SJSA1 (cell line): ENCODE measurements at places on chromosomes 1 and 21.

DNA sequence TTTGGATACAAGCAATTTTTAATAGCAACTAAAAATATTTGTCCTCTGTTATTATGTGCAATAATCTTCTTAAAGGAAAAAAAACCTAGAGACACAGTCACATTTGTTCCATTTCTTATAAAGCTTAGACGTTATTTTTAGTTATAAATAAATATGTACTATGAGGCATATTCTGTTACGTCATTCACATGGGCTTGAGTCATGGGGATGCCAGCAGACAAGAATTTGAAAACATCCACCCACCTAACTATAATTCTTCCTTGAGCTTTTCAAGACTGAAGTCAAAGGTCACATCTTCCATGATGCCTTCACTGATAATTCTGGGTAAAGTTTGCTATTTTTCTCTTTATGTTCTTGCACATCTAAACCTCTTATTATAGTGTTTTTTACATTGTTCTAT is 268.8 kb downstream of the KCTD3 start:
- no peak for DNase-seq

GRCh38 chr1:89358287-89358893 is 5.5 kb upstream of the GBP6 start:
- peak; percentile 47 for DNase-seq

GRCh38 chr1:111142356-111142975 is 2.4 kb downstream of the CEPT1 start:
- DNase-seq: no peak

- DNase-seq: no peak
Observed at GRCh38 chr1:160834945-160835565, 27.6 kb downstream of the CD244 start.

DNA sequence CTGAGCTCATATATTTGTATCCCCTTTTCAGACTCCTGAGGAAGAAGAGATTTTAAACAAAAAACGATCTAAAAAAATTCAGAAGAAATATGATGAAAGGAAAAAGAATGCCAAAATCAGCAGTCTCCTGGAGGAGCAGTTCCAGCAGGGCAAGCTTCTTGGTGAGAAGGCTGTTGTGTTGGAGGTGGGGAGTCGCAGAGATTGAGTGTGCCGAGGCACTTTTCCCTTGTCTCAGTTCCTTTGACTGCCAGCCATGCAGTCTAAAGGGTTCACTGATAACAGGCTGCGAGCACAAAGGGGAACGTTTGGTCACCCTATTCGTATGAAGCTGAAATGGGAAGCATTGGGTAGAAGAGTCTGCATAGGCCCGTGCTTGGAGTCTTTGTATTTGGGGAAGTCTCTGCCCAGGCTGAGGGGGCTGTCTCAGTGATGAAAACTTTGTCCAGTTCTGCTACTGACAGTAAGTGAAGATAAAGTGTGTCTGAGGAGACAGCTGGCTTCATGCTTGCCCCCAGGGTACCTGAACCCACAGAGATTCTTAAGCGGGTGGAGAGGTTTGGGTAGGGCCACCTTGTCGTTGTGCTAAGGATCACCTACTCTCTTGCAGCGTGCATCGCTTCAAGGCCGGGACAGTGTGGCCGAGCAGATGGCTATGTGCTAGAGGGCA is 2.8 kb downstream of the RPS8 start:
- DNase-seq: no peak

GRCh38 chr1:109687641-109688499 is at the start of gene GSTM1:
TSS of gene GSTM1 (plus strand) at chr1:109687817. CDS start at chr1:109687874, 57 bp downstream.
- DNase-seq: peak; percentile 75

DNA sequence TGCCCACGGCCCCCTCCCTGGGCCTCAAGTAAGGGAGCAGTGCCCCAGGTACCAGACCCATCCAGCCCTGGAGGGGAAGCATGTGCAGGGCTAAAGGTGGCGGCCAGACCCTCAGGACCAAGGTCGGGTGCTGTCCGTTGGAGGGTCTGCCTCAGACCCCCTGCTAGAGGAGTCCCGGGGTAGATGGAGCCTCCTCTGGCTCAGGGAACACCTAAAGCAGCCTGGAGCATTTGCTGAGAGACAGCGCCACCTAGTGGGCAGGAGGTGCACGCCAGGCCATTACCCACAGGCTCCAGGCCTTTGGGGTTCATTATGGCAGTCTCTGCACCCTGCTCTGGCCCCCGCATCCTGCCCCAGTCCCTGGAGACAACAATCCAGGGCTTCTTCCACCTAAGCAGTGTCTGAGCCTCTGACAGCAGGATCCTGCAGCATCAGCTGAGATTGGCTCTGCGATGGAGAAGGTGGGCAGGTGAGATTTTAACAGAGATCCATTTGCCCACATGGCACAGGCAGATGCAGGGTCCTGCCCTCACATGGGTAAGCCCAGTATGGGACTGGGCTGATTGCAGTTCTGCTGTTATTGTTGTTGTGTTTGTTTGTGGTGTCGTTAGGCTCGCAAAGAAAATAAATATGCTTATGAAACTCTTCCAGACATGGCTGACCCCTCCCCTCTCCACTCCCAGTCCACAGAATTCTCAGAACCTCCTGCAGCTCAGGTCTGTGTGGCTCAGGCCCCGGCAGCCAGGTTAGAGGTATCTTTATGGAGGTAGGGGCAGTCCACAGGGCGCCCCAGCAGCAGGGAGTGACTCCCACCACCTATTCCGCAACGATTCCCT is 42.4 kb downstream of the CTNNBIP1 start:
- DNase-seq: peak; percentile 59

DNA sequence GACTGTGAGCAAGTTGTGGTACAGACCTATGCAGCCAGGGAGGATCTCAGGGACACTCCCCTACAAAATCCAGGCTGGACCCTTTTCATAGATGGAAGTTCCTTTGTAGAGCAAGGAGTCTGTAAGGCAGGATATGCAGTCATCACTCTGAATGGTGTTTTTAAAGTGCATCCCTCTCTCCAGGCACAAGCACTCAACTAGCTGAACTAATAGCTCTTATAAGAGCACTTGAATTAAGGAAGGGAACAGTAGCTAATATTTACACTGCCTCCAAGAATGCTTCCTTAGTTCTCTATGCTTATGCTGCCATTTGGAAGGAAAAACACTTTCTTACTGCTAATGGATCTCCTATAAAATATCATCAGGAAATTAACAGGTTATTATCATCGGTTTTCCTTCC is 27.0 kb upstream of the SMYD3 start:
- no peak for DNase-seq

DNA sequence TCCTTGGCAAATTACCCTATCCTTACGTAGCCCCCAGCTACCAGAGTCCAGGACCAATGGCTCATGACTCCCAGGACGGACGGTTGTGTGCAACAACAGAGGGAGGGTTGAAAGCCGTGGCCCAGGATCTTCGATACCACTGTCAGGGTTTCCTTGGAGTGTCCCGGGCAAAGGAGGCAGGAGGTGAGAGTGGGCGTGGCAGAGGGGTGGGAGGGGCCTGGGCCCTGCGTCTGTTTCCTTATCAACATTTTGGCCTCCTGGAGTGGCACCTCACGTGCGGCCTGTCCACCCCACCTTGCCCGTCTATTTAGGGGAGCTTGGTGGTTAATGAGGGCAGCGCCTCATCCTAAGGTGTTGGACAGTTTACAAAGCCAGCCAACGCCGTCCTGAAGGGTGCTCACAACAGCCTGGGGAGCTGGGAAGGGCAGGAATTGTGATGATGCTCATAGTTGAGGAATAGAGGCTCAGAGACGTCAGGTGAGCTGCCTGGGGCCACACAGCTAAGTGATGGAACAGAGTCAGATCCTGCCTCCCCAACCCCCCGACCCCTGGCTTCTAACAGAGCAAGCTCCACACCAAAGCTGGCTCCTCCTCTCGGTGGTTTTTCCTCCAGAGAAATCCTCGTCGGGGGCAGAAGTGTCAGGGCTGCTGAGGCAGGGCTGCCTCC is 17.4 kb upstream of the ARHGEF10L start:
- no peak for DNase-seq

- DNase-seq: no peak
Observed at GRCh38 chr21:37509802-37510393, 143.3 kb downstream of the DYRK1A start.

- DNase-seq: no peak
Observed at GRCh38 chr1:37410815-37411214, 63.6 kb upstream of the ZC3H12A start.

DNA sequence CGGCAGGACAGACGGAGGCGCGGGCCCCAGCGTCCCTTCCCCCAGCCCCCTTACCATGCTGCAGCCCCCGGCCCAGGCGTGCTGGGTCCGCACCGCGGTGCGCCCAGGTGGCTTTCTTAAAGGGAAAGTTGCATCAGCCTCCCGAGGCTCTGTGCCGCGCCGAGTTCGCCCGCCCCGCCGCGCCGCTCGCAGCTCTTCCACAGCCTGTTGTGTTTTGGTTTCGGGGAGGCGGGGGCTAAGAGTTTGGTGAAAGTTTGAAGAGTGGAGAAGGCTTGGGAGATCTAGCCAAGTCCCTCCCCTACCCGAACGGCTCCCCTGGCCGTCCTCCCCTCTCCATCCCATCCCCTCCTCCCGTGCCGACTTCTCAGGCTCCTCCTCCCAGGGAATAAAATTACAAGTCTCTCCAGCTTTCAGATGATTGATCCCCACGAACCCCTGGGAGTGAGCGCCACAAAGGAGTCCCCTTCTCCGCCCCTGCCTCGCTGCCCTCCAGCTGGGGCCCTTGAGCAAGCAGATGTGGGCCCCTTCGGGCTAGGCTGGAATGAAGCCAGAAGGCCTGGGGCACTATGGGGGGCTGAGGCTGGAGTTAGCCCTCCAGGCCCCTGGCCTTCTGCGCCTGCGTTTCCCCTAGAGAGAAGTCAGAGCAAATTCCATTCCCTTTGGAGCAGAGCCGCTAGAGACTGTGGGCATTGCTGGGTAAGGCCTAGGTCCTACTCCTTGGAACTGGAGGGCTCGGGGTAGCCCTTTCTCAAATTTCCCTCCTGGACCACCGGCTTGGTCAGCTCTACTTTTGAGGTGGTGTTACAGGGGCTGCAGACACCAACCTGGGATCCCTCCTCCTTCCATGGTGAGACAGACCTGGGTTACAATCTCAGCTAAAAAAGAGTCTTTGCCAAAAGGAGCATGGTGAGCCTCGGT is at the start of gene SLC6A9:
SLC6A9 (minus strand) TSS at position 211 of the 918 bp plus-strand sequence. CDS start 7,185 bp downstream, outside the sequence.
- no peak for DNase-seq

- no peak for DNase-seq
Observed at GRCh38 chr1:17581389-17582123, 42.1 kb downstream of the ARHGEF10L start.

DNA sequence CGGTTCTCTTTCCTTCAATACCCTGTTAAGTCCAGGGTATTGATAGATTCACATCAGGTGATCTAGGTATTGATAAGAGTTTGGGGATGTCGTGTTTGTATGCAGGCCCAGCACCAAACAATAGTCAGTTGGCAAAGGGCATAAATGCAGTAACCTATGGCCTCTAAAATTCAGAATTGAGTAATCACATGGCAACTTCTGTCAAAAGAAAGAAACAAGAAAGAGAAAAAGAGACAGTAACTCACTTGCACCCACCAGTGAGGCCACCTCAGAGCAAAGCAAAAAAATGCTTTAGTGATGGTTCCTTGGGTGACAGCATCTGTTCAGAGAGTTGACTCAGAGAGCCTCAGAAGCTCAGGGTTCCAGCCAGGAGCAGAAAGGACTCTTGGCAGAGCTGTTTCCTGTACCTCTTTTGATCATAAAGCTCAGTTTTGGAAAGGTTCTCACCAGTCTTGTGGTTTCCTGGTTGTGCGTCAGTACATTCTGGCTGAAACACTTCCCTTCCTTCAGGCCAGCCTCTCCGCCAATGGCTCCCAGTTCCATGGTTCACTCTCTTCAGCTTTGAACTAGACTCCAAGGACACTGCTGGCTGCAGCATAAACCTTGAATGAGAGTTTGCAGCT is 70.1 kb upstream of the GORAB start:
- DNase-seq: no peak

- DNase-seq: no peak
Observed at GRCh38 chr1:6860401-6860800, 75.1 kb downstream of the CAMTA1 start.

- no peak for DNase-seq
Observed at GRCh38 chr1:5571861-5572401, 420.3 kb downstream of the NPHP4 start.

DNA sequence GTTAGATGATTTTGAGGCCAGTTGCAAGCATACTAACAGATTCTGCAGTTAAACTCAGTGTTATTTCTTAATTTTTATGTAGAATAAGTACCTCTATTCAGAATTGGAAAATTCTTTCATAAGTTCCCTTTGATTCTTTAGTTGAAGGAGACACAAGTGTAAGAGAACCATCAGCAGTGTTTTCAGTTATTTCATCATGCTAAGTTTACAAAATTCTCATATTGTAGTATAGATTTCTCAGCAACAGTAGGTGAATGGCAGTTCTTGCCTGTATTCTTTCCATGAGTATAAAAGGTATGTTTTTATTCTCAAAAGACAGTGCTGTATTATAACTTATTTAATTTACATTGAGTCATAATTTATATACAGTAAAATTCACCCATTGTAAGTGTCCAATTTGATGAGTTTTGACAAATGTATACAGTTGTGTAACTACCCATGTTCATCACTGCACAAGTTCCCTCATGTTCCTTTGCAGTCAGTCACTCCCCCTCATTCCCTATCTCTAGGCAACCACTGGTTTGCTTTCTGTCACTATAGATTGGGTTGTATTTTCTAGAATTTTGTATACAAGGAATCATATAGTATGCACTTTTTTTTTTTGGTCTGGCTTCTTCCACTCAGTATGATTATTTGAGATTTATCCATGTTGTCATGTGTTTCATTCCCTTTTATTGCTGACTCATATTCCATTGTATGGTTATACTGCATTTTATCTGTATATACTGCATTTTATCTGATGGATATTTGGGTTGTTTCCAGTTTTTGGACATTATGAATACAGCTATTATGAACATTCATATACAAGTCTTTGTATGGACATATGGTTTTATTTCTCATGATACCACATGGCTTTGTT is 3.9 kb downstream of the RPS6KC1 start:
- DNase-seq: no peak

DNA sequence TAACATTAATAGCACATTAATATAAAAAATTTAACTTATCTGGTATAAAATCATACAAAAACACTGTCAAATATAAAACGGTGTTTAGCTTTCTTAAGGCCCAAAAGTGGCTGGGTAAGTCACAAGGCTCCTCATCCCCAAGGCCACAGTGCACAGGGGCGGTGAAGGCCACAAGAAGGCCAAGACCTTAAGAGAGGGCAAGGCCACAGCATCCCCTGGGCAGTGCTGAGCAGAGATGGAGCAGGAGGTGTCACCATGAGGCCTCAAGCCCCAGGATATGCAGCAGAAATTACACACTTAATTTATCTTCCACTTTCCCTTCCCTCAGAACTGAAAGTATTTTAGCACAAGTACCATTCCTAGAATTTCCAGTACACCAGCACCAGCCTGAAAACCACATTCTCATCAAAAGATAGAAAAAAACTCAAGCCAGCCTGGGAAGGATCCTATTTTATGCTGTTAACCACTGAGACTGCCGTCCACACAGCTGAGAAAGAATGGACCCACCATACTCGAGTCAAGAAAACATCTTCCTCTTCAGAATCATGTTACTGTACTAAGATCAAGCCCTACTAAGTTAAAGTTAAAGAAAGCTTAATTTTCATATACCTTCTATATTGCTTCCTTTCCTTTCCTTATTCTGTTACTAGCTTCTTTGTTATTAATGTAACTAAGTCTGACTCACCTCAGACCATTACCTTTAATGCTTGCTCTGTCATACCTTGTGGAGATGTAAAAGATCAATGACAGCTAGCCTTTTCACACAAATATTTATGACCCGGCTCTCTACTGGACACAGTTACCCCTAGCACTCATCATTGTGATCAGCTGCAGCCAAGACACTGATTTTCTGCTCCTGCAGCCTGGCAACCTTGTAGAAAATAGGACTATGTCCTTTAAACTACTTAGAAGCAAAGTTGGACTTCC is 26.4 kb upstream of the FMO1 start:
- DNase-seq: no peak

GRCh38 chr1:47684518-47684917 is 246.7 kb downstream of the FOXD2 start:
- peak; percentile 28 for DNase-seq

- no peak for DNase-seq
Observed at GRCh38 chr1:233379869-233380438, 52.4 kb downstream of the MAP3K21 start.
